Smooth muscle cell of the brain vasculature (primary cell): ENCODE measurements at places on chromosomes 6 and 20.

DNA sequence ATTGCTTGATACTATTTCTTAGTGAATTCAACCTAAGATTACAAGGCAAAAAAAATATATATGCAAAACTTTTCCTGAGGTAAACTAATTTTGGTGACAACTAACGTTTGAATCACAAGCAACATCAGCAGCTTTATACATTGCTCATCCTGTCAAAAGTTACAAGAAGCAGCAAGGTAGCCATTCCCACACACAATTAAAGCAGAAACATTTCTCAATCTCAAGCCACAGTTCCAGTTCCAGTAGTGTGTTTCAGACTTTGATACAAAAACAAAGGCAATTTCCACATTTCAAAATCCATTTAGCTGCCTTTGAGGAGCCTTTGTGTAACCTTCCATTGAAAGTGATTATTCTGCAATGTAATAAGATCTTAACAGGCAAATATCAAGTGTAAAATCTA, 191.0 kb downstream of the WDR27 start:
- DNase-seq, result no peak

DNA sequence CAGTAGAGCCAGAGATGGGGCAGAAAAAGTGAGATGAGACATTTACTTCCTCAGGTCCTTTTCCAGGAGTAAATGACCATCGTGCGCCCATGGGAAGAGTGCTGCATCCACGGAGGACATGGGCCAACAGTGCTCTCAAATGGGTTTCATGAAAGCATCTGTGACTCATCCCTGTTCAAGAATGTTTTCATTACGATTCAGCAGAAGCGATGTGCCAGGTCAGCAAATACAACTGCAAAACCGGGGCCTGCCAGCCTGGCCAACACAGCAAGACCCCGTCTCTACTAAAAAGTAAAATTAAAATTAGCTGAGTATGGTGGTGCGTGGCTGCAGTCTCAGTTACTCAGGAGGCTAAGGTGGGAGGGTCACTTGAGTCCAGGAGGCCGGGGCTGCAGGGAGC, 125.1 kb downstream of the LY86 start:
- no peak for DNase-seq

DNA sequence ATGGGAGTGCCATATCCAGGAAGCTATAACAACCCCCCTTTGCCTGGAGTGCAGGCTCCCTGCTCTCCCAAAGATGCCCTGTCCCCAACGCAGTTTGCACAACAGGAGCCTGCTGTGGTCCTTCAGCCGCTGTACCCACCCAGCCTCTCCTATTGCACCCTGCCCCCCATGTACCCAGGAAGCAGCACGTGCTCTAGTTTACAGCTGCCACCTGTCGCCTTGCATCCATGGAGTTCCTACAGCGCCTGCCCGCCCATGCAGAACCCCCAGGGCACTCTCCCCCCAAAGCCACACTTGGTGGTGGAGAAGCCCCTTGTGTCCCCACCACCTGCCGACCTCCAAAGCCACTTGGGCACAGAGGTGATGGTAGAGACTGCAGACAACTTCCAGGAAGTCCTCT, 56.7 kb upstream of the TMEM181 start:
- DNase-seq, result no peak

GRCh38 chr6:132598473-132598872, 8.9 kb upstream of the TAAR5 start:
- no peak for DNase-seq

DNA sequence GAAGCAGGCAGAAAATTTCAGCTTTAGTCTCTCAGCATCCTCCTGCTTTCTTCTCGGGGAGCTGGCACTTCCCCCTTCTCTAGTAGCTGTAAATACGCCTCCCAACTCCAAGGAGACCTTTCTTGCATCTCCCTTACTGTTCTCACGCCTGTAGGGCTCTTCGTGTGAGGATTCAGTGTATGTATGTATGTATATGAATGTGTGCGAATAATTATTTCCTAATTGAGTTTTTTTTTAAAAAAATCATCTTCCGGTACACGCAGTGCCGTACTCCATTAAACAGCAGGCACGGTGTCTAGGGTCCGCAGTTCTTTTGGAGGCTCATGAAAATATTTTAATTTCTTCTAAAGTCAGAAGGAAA, 85.4 kb downstream of the HFE start:
- DNase-seq, result no peak

- DNase-seq, result no peak
These were observed 474.2 kb upstream of the SULF2 start for GRCh38 chr20:48259456-48259855.

GRCh38 chr6:18324706-18325042, 60.3 kb upstream of the DEK start:
- DNase-seq, result no peak

- no peak for DNase-seq
These were observed 766 bp upstream of the TBC1D22B start for GRCh38 chr6:37256692-37257319.

GRCh38 chr20:43901296-43901695, 13.4 kb upstream of the TOX2 start:
- no peak for DNase-seq

GRCh38 chr20:32035426-32035779, 16.6 kb upstream of the HCK start:
- DNase-seq, result no peak

- DNase-seq, result no peak
These were observed 1.4 kb upstream of the ENPP3 start for GRCh38 chr6:131635384-131636340.

DNA sequence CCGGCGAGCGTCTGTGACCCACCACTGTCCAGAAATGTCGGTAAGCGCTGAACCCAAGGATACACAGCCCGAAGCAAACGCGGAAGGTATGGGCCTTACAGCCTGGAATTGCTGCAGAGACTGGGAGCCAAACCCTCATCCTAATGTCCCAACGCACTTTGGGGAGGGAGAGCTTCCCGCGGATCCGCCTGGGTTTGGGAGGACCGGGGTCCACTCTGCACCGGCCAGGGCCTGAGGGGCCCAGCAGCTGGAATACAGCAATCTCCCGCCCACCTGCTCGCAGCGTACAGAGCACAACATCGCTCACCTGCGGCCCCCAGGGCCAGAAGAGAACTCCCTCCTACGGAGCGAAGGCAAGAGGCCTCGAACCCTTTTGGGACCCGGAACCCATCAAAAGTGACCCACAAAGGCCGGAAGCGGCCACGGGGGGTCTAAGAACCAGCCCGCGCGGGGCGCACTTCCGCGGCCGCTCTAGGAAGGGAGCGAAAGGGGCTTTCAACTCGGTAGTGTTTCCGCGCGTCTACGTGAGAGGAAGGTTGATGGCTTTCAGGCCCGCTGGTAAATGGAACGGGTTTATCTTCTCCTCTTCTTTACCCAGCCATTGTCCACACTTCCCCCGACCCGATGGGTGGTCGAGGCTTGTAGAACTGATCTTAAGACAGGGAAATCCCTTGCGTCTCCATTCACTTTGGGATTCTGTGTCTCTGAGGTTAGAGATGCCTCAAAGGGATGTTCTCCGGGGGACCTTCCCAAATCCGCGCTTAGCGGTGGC, at the start of gene ZSCAN12:
ZSCAN12 (minus strand) TSS at position 398 of the 772 bp plus-strand sequence. CDS start 1,342 bp downstream, outside the sequence.
- peak; percentile 58 for DNase-seq

- peak; percentile 78 for DNase-seq
These were observed 241.8 kb downstream of the BCKDHB start for GRCh38 chr6:80348263-80348662.

GRCh38 chr6:146177785-146178184, 148.9 kb downstream of the GRM1 start:
- no peak for DNase-seq

GRCh38 chr6:120005292-120005976, 655.9 kb upstream of the MAN1A1 start:
- no peak for DNase-seq

DNA sequence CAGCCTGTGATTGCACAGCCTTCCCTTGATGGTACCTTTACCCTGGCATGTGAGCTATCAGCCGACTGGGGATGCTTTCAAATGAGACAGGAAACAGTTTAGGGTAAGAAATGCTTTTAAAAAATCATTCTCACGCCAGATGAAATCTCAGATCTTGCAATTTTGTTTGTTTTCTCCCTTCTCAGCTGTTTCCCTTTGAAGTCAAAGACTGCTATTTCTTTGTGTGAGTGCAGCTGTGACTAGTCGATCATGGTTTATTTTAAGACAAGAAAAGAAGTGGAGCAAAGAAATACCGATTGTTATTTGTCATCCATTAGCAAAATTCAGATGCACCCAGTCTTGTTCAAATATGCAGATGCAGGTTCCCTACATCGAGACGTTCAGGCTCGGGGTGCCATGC, 489.7 kb downstream of the QKI start:
- DNase-seq, result no peak

DNA sequence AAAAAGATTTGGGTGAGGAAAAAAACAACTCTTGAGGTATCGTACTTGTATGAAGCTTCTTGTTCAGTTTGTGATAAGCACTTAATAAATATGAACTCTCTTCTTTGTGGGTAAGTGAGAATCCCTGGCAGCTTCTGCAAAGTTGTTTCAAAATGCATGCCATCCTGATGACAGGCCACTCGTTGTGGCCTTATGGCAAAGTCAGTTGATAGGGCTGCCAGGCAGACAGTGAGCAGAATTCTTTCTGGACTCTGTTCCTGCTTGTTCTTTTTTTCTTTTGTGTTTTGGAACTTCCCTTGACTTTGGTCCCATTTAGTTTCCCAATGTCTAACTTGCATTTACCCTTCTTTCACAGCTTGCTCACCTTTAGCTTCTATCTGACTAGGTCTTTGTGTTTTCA, 983.5 kb upstream of the FLRT3 start:
- DNase-seq, result no peak

DNA sequence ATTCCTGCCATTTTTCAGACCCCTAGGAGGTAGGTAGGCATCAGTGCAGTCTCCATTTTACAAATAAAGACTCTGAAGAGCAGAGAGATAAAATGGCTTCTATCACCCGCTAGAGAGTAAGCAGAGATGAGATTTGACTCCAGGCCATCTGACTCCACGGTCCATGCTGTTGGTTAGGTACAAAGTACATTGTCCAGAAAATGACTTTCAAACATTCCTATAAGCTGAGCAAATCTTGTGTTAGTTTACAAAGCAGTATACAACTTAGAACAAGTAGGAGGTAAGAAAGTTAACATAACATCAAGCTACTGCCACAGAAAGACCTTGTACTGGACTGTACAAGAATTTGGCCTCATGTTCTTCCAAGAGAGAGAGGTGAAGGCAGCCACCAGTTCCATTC, 14.9 kb downstream of the BTN1A1 start:
- no peak for DNase-seq

- DNase-seq, result no peak
These were observed 9.6 kb upstream of the BEND3 start for GRCh38 chr6:107124934-107125348.

- no peak for DNase-seq
These were observed 409.3 kb upstream of the RUNX2 start for GRCh38 chr6:44918671-44919296.
